Putamen (tissue), 1 donor: ENCODE measurements at places on chromosomes 1 and 21.
A peak's percentile ranks its signal among the peaks of the same experiment; 100 is the strongest.

GRCh38 chr21:26784974-26785373 lies 60.2 kb downstream of the ADAMTS1 start:
- DNase-seq: no peak

DNA sequence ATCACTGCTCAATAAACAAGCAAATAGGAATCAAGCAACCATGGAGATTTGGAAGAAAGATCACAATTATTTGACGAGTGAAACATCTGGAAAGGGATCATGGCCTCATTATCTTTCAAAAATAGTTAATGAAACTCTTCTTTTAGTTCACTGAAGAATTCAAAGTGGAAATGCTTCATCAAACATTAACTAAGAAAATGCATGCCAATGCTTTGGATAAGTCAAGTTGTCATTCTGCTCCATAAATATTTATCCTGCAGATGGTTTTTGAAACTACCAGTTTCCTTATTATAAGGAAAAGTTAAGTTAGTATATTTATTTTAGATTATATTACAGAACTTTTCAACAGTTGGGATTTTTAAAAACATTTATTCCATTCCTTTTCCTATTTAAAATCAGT lies 206.5 kb upstream of the ADGRL2 start:
- DNase-seq: no peak

- DNase-seq: no peak
These were observed 54.9 kb downstream of the TBX15 start for GRCh38 chr1:118933051-118933781.

DNA sequence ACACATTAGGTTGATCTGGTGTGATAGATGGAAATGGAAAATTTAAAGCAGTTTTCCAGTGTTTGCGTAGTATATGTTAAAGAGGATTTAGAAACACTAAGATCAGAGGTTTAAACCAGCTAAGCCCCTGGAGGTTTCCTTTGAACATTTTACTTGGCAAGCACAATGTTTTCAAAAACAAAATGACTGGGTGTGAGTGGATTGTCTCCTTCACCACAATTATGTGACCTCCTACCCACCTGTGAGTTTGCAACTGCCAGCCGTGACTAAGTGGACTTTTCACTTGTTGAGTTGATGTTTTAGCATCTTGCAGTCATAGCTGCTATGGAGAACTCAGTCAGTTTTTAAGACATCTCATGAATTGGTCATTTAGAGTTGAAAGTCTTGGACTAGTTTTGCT lies 4.7 kb downstream of the CCDC190 start:
- DNase-seq: no peak

DNA sequence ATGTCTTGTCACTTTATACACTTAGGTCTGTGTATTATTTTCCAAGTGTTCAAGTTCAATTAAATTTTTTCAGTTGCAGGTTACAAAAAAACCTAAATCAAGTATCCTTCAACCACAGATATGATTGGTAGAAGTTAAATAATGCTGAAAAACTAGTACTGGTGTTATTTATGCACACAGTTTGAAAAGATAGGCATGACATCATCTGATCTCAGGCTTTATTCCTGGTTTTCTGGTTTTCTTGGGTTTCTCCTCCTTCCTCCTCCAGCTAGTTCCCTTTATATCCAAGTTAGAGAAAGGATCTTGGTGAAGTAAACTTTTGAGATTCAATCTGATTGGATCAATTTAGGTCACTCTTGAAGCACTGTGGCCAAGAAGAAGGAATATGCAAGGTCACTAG lies 1201.1 kb upstream of the B3GALT2 start:
- DNase-seq: no peak

GRCh38 chr1:222250376-222250775 lies 297.5 kb downstream of the HHIPL2 start:
- no peak for DNase-seq

DNA sequence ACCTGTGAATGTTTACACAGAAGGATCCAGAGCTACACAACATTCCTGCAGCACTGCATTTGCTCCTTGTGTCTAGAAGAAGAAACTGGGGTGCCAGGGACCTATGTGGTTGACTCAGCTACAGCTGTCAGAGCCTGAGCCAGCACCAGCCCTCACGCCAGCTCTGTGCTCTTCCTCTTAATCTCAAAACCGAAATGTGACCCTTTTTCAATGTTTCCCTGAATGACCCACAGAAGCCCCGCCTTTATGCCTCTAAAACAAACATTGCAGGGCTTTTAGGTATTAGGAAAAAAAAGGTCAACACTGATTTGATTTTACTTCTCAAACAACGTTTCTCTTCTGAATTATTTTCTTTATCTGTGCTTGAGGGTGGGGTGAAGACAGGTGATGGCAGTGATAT lies 260.5 kb downstream of the DYRK1A start:
- no peak for DNase-seq

GRCh38 chr1:239061770-239062169 lies 324.6 kb upstream of the CHRM3 start:
- DNase-seq: no peak

DNA sequence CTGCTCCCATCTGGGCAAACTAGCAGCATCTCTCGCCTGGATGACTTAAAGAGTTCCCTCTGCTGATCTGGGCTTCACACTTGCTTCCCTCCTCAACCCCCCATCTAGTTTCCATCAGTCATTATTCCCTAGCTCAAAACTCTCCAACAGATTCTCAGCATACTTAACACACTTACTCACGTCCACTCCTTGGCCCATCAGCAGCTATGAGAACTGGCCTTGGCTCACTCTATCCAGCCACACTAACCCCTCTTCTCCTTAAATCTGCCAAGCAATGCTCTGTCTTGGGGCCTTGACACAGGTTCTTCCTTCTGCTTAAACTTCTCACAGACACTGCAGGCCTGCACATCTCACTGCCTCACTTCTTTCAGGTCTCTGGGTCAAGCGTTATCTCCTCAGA lies 41.6 kb downstream of the GNG12 start:
- no peak for DNase-seq

DNA sequence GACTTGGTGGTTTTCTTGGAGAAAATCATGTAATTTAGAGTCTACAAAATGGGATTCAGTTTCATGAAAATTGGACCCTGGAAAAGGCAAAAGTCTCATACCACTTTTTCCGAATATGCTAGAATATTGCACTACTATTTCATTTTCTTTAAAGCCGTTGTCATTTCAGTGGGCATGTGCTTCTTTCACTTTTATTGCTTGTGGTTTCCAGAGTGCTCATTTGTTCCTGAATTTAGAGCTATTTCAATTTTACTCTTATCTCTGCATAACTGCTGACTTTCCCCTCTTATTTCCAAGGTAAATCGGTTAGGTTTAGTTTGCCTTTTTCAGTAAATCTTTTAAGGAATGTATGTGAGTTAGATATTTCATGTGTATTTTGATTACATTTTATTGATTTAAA lies 11.6 kb downstream of the HHAT start:
- no peak for DNase-seq

DNA sequence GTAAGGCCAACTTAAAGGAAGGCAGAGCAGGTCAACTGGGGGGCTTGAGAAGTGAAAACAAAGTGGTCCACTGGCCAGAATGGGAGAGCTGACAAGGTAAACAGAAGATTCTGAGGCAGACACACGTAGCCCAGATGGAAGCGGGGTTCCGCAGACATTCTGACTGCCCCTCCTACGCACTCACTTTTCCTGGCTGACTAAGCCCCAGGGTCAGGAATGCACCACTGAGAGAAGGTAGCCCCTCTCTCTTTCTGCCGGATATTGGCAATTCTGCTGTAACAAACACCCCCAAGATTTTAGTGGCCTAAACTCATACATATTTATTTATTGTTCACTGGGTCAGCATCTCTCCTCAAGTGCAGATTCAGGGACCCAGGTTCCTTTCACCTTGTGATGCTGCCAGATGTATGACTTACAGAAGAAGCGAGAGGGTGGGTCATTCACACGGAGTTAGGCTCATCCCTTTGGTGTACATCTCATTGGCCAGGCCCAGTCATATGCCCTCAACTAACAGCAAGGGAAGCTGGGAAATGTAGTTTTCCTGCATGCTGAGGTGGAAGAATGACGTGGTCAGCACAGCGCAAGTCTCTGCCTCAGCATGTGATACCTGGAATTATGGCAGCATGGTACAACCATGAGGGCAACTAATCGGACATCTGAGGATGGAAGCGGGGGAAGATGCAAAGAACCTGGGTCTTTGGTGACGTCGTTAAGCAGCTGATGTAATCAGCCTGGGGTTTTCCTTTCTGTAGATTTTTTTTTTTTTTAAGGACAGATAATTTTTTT lies 43.4 kb upstream of the MRPS6 start:
- peak; percentile 30 for DNase-seq

GRCh38 chr1:235417086-235417697 lies 50.0 kb downstream of the TBCE start:
- peak; percentile 74 for DNase-seq

- DNase-seq: no peak
These were observed 1806.0 kb downstream of the MRPL39 start for GRCh38 chr21:23801292-23801691.

- no peak for DNase-seq
These were observed 2.5 kb downstream of the ATP5PF start for GRCh38 chr21:25732091-25732760.
